Activated T-helper 2 cell treated with anti-CD3 and anti-CD28 coated beads, Interferon-gamma antibody, Interleukin-2, Interleukin-4, amounts not matched to agents 10 μg/mL and 5 μg/mL and 100 μg/mL, durations not matched to agents 14 hours and 24 hours and 36 hours (primary cell): ENCODE measurements at places on chromosomes 2 and 18. TPM values are rescaled to one million over a fixed set of nuclear protein-coding genes. Genes with fewer than 3 reads are reported as not detected.

DNA sequence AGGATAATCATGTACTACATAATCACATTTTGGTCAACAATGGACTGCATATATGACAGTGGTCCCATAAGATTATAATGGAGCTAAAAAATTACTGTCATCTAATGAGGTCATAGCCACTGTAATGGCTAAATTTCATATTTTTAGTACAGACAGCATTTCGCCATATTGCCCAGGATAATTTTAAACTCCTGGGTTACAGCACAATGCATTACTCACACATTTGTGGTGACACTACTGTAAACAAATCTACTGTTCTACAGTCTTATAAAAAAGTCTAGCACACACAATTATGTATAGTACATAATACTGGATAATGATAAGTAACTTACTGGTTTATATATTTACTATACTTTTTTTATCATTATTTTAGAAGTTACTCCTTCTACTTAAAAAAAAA is 12.8 kb downstream of the EIF2AK2 start:
- peaks cover 60% of the 10 kb centered on the region for H3K36me3 ChIP-seq
- no peak for DNase-seq
- no peak overlapping the region for H3K27ac ChIP-seq

- H3K27me3 ChIP-seq = no peaks in the 10 kb centered on the region
- no peak overlapping the region for H3K4me3 ChIP-seq
- no peak overlapping the region for H3K27ac ChIP-seq
- no peak for DNase-seq
- peaks cover 2% of the 10 kb centered on the region for H3K4me1 ChIP-seq
These were observed 25.8 kb upstream of the RAB10 start for GRCh38 chr2:26008095-26008494.

The CDH2 gene
- 0.07 TPM in 1 of 2 replicates, not detected in the other for total RNA-seq

GRCh38 chr2:81196933-81197628 is 892.5 kb upstream of the LRRTM1 start:
- H3K27ac ChIP-seq = no peak overlapping the region
- no peaks in the 10 kb centered on the region for H3K4me1 ChIP-seq
- H3K27me3 ChIP-seq = no peaks in the 10 kb centered on the region
- no peaks in the 10 kb centered on the region for H3K36me3 ChIP-seq

DNA sequence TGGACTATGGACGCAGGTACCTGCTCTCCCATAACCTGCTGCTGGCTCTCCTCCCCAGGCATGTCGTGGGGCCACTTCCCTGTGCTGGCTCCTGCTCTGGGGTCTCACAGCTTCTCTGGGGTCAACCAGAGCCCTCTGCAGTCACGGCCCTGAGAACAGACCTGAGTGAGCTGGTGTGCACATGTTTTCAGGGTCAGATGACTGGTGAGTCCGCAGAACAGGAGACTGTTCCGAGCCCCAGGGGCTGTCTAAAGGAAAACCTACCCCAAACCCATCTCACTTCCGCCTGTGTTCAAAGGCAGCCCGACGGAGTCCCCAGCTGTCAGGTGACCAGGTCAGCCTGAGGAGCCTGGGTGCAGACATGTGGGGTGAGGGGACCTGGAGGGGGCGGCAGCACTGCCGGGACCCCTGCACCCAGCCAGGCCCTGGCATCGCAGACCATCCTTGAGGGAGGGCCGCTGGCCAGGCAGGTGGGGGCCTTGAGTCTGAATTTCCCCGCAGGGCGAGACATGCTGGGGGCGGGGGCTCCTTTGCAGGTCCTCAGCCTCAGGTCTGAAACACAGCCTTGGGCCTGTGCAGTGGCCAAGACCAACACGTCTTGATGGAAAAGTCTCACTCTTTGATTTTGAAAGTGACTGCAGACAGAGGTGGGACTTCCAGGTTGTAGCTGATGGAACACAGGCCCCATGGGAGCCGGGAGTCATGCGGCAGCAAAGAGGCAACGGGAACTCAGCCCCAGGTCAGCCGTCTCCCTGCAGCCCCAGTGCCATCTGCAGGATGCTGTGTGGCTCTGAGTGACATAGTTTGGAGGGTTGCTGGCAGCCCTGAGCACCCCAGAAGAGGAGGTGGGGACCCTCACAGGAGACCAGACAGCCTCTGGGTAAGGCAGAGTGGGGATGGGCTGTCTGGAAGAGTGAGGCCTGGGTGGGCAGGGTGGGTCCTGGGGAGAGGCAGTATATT is 65.3 kb downstream of the TWIST2 start:
- no peak for DNase-seq
- H3K4me1 ChIP-seq = no peaks in the 10 kb centered on the region
- H3K27me3 ChIP-seq = no peaks in the 10 kb centered on the region

The LYG1 gene
- 2.0 and 2.2 TPM in 2 replicates for total RNA-seq

DNA sequence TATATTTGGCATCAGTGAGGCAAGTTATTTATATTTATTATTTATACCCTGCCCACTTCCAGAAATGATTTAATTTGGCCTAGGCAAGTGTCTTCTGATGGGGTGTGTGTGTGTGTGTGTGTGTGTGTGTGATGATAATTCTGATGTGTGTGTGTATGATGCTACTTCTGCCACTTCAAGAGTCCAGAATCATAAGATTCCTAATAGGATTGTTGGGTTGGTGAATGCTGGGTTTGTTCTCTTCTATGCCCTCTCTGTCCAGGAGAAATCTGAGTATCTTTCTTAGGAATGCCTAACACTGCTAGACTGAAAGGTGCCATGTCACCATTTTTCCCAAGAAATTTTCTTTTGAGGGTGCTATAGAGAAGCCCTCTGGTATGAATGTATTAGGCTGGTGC is 122.5 kb downstream of the SPTBN1 start:
- no peak for DNase-seq
- H3K27me3 ChIP-seq = no peaks in the 10 kb centered on the region
- peaks cover 18% of the 10 kb centered on the region for H3K36me3 ChIP-seq
- peaks cover 87% of the 10 kb centered on the region for H3K4me1 ChIP-seq

- no peak for DNase-seq
- peaks cover 92% of the 10 kb centered on the region for H3K27me3 ChIP-seq
- peaks cover 8% of the 10 kb centered on the region for H3K4me1 ChIP-seq
- no peak overlapping the region for H3K27ac ChIP-seq
- H3K4me3 ChIP-seq = peak overlapping the region; percentile 54
- no peaks in the 10 kb centered on the region for H3K36me3 ChIP-seq
These were observed 34.3 kb upstream of the ATP6V1B1 start for GRCh38 chr2:70901227-70902066.

- H3K4me1 ChIP-seq = no peaks in the 10 kb centered on the region
- no peak overlapping the region for H3K4me3 ChIP-seq
- no peaks in the 10 kb centered on the region for H3K27me3 ChIP-seq
- peaks cover 8% of the 10 kb centered on the region for H3K36me3 ChIP-seq
These were observed 57.5 kb downstream of the KANSL1L start for GRCh38 chr2:210113614-210114235.

DNA sequence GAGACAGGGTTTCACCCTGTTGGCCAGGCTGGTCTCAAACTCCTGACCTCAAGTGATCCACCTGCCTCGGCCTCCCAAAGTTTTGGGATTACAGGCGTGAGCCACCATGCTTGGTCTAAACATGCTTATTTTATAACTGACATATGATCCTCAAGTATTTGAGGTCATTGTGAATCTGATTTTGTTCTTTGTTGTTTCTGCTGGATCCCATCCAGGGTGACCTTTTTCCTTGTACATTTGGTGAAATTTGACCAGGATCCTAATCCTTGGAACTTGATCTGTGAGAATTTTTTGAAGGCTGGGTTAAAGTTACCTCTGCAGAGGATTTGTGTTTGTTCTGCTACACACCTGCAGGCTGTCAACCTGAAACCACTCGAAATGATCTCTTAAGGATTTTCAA is 49.2 kb downstream of the NPAS2 start:
- DNase-seq = no peak
- no peak overlapping the region for H3K4me3 ChIP-seq
- no peak overlapping the region for H3K27ac ChIP-seq
- peaks cover 5% of the 10 kb centered on the region for H3K36me3 ChIP-seq
- H3K27me3 ChIP-seq = no peaks in the 10 kb centered on the region
- peaks cover 2% of the 10 kb centered on the region for H3K4me1 ChIP-seq

GRCh38 chr2:102703748-102704147 is 58.1 kb upstream of the TMEM182 start:
- no peak overlapping the region for H3K4me3 ChIP-seq
- no peak overlapping the region for H3K27ac ChIP-seq
- peaks cover 6% of the 10 kb centered on the region for H3K27me3 ChIP-seq
- no peak for DNase-seq

The C2orf72 gene
- total RNA-seq = 0.32 and 0.96 TPM in 2 replicates

The IGFBP2 gene
- 30.1 and 32.5 TPM in 2 replicates for total RNA-seq

DNA sequence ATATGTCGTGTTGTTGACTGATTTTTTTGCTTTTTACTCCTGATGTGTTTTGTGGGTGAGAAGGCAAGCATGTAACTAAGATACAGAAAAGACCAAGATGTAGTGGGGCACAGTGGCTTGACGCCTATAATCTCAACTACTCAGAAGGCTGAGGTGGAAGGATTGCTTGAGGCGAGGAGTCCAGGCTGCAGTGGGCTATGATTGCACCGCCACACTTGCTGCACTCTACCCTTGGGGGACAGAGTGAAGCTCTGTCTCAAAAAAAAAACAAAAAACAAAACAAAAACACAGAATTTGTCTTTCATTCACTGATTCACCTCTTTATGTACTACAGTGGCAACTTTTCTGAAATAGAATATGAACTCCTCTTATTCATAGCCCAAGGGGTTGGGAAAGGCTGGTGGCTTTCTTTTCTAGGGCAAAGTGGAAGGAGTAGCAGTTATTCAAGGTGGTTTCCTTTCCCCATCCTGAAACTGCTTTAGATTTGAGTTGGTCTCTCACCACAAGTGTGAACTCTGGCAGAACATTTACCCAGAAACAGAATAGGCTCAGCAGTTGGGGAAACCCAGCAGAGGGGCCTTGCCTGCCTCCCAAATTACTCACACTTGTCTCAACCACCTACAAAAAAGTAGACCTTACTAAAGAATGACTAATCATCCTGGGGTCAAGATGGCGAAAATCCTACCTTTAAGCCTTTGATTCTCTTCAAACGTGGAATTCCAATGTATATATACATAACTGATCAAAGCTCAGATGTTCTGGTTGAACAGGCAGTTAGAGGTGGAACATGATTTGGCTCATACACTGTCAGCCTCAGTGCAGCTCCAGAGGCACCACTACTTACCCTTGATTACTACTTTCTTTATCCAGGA is 6.5 kb downstream of the TANK start:
- H3K4me3 ChIP-seq = peak overlapping the region; percentile 34
- DNase-seq = peak; percentile 58
- H3K27ac ChIP-seq = peak overlapping the region; percentile 87
- peaks cover 86% of the 10 kb centered on the region for H3K36me3 ChIP-seq
- no peaks in the 10 kb centered on the region for H3K27me3 ChIP-seq

DNA sequence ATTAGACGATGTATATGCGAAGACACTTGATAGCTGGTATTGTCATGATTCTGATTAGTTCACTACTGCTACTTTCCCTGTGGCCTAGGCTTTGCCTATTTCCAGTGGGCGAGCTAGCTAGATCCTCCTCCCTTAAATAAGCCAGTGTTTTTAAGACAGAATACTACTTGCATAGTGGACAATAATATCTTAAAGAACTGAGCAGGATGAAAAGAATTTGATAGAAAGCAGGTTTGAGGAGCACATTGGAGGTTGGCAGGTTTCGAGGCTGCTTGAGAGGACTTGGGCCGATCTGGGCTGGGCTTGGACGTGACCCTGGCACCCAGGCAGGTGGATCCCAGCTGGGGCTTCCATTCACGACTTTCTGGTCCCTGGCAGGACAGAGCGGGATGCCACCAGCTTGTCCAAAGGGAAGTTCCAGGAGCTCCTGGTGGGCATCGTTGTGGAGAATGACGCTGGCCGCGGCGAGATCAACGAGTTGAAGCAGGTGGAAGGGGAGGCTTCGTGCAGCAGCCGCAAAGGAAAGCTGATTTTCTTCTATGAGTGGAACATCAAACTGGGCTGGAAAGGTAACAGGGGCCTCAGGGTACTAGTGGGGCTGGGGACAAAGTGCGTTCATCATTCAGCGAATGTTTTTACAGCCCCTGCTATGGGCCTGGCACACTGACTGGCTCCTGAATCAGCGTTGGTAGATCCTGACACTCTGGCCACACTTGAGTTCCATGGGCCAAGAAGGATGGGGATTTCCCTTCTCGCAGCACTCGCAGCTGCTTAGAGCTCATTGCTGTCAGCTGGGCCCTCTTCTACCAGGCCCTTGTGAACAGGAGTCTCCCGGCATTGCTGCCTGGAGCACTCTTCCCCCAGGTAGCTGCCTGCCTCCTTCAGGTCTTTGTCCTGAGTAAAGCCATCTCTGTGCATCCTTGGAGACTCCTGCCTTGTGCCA is 16.9 kb downstream of the C2orf74 start:
- H3K27ac ChIP-seq = peak overlapping the region; percentile 85
- H3K36me3 ChIP-seq = peaks cover 55% of the 10 kb centered on the region
- H3K4me1 ChIP-seq = peaks cover 53% of the 10 kb centered on the region
- no peak for DNase-seq
- peaks cover 6% of the 10 kb centered on the region for H3K27me3 ChIP-seq

DNA sequence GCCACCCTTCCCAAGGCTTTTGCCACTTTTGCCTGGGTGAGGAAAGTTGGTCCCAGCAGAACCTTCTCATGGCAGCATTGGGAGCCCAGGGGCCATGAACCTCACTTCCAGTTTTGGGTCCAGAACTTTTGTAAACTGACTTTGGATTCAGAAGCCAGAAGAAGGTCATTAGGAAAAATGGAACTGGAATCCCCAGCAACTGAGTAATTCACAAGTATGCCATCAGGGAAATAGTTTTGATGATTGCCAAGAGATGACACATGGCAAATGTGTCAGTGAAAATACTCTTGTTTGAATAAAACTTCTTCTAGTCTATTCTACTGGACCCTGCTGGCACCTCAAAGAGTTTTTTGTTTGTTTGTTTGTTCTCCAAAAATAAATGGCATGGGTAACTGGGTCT is 203.7 kb downstream of the SETBP1 start:
- DNase-seq = no peak
- H3K4me3 ChIP-seq = no peak overlapping the region
- H3K27ac ChIP-seq = no peak overlapping the region
- H3K4me1 ChIP-seq = peaks cover 24% of the 10 kb centered on the region

GRCh38 chr18:6273423-6273822 is 141.3 kb downstream of the L3MBTL4 start:
- H3K4me3 ChIP-seq = no peak overlapping the region

The PRKCE gene
- 21.5 TPM in 2 replicates for total RNA-seq

The ATIC gene
- total RNA-seq = 284 and 296 TPM in 2 replicates

The NDUFV2 gene
- 329 and 341 TPM in 2 replicates for total RNA-seq

- H3K27ac ChIP-seq = no peak overlapping the region
- H3K27me3 ChIP-seq = peaks cover 30% of the 10 kb centered on the region
- peaks cover 5% of the 10 kb centered on the region for H3K36me3 ChIP-seq
- DNase-seq = peak; percentile 54
- H3K4me1 ChIP-seq = peaks cover 5% of the 10 kb centered on the region
These were observed 73.8 kb downstream of the RPIA start for GRCh38 chr2:88765154-88765888.

- DNase-seq = no peak
- no peaks in the 10 kb centered on the region for H3K27me3 ChIP-seq
- H3K4me3 ChIP-seq = no peak overlapping the region
- no peak overlapping the region for H3K27ac ChIP-seq
- H3K4me1 ChIP-seq = peaks cover 28% of the 10 kb centered on the region
These were observed 33.5 kb upstream of the MAP4K3 start for GRCh38 chr2:39470580-39470979.
